ENCODE measurements at places on chromosomes 7 and 10.

DNA sequence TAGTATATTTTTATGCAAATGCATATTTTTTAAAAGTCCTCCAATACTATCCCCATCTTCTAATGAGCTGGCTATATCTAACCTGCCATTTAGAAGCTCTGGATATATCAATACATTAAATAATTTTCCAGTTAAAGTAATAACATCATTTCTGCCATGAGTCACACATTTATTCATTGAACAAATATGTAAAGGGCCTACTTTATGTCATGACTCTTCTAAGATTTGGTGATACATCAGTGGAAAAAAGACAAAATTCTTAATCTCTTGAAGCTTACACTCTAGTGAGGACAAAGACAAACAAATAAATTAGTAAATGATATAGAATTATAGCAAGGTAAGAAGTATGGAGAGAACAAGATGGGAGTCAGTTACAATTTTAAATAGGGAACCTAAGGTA is 716.8 kb upstream of the LRRTM3 start:
- no peak for DNase-seq

- no peak for DNase-seq
Observed at GRCh38 chr7:20681258-20681882, 65.9 kb downstream of the ABCB5 start.

DNA sequence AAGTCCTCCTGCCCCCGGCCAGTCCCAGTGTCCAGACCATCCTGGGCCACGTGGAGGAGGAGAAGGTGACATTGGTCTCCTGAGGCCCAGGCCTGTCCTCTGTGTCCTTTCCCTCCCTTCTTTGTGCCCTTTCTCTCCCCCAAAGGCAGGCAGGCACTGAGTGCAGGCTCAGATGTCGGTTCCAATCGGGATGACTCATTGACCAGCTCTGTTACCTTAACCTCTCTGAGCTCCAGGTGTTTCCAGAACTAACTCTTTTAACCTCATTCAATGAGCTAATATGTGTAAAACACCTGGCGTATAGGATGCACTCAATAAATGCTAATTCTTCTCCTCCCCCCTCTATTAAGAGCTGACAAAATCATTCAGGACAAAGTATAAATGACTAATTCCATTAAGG is 25.7 kb downstream of the MACROH2A2 start:
- DNase-seq = no peak

DNA sequence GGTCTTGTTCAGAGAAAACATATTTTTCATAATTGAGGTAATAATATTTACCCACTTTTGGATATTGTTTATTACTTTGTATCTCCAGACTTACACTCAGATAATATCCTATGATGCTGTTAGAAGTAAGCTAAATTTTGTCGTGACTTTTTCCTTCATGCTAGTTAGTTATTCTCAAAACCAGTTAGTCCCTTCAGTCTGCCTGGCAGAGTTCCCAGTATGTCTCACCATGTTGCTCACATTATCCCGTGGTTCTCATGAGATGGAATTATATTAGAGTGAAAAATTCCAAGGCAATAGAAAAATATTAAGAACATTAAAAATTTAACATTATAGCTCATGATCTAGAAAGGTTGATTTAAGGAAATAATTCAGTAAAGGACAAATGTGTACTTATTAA is 81.5 kb upstream of the SMIM30 start:
- DNase-seq = no peak

DNA sequence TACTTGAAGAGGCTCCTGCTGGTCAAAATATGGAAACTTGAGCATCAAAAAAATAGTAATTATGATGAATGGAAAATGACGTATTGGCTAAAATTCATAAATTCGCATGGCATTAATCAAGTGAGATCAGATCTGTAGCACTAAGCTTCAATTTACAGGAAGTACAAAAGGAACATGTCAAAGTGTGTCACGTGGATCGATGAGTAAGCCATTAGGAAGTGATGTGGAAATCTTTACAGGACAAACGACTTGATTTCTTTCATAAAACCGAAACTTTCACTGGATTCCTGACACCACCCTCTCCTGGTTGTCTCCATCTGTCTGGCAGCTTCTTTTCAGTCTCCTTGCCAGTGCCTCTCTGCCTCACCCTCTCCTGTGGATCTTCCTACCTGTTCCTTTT is 25.8 kb downstream of the AKR1C8 start:
- no peak for DNase-seq

GRCh38 chr10:114003161-114003941 is 40.3 kb upstream of the ADRB1 start:
- no peak for DNase-seq

GRCh38 chr7:152851326-152851725 is 91.8 kb downstream of the ACTR3B start:
- DNase-seq = no peak

DNA sequence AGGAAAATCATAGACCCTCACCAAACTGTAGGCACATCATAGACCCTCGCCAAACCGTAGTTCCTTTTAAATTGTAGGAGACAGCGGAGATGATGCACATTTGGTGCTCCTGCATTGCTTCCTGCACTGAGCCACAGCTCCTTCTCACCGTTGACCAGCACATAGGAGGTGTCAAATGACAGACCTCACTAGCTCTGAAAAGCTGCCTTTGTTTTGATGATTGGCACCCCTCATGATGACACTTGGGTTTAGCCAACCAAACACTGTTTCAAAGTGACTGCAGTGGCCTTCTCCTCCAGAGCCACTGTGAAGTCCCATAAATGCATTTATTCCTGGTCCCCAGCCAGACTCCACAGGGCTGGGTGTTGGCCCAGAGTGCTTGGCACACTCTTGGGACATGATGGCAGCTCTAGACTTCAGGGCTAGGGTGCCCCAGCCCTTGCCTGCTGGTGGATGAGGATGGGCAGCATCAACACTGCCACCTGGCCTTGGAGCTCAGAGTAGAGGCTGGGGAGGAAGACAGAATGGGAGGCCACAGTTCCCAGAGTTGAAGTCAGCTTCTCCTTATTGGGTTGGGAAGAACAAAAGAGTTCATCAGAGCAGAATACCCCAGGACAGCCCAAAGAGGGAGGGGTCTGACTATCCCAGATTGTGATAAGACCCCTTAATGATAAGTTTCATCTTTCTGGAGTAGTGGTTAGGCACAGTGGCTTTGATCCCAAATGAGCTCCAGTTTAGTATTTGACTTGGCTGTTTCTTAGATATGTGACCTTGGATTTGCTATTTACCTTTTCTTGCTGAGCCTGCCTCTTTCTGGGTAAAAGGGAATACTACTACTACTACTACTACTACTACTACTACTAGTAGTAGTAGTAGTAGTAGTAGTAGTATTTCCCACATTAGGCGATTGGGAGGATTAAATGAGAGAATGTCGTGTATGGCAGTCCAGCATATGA is 75.3 kb downstream of the MTPN start:
- peak; percentile 7 for DNase-seq

DNA sequence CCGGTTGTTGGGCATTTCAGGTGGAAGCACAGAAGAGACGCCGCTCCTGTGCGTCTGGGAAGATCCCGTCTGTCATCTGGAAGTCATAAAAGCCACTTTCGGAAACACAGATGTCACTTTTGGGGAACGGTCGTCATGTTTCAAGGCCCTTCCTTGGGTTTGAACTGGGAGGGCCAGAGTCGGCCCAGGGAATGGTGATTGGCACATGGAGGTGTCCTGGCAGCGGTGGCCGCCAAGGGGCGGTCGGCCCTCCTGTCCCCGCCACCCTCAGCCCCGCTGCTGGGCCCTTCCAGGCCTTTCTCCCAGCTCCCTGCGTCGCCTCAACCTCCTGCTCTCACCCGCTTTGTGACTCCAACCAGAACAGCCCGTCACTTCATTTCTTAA is 115.2 kb upstream of the SFMBT2 start:
- DNase-seq = no peak

- no peak for DNase-seq
Observed at GRCh38 chr10:22219308-22219707, 1.5 kb upstream of the EBLN1 start.

DNA sequence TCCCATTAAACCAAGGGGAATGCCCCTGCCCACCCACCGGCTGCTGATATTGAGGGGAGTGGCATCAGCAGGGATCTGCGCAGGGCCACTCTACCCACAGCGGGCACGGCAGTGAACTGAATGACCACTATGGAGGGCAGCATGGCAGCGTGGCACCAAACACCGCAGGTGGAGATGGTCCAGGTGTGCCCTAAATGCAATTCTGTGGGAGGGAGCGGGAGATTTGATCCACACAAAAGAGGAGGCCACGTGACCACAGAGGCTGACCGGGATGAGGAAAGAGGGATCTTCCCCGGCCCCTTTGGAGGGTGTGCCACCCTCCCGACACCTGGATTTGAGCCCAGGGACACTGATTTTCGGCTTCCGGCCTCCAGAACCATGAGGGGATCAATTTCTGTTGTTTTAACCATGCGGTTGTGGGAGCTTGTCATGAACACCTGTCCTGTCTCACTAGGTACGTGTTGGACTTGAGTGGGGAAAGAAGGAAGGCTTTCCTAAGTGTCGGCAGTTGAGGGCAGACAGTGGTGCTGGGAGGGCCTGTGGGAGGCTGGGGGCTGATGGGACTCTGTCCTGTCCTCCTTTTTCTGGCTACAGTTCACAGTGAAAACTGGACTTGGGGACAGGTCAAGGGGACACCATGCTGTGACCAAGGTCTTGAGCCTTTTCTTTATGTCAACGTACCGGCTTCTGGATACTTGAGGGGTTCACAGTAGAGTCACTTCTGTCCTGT is 66.1 kb downstream of the CFAP46 start:
- no peak for DNase-seq

DNA sequence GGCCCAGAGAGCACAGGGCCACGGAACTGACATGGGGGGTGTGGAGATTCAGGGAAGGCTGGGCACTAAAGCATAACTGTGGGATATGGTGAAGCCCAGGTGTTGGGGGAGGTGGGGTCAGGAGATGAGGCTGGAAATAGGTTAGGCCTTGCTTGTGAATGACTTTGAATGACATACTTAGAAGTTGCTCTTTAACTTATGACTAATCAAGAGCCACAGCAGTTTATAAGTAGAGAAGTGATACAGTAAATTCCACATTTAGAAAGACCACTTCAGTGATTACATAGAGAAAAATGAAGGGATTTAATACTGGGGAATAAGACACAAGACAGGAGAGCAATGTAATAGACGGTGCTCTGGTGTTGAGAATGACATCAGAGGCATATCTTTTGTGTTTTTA is 120.8 kb upstream of the SEC61G start:
- DNase-seq = no peak

- DNase-seq = no peak
Observed at GRCh38 chr10:87674943-87675342, 15.3 kb downstream of the PAPSS2 start.

- peak; percentile 55 for DNase-seq
Observed at GRCh38 chr10:15879058-15879457, 18.8 kb upstream of the MINDY3 start.

DNA sequence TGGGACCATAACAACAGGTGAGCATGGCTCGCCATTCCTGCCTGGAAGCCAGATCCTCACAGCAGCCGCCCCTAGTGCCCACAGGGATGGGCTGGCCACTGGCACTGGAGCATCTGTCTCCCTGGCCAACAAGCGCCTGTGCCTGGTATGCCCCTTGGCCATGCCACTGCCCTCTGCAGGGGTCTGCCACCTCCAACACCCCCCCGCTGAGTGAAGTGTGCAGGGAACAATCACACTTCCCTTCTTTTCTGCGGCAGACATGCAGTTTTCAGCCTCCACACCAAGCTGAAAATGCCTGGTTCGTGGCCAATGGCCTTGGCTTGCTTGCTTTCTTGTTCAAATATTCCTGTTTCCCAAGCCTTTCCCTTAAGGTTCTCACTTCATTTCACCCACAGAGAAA is 50.7 kb downstream of the HSPA12A start:
- DNase-seq = no peak

DNA sequence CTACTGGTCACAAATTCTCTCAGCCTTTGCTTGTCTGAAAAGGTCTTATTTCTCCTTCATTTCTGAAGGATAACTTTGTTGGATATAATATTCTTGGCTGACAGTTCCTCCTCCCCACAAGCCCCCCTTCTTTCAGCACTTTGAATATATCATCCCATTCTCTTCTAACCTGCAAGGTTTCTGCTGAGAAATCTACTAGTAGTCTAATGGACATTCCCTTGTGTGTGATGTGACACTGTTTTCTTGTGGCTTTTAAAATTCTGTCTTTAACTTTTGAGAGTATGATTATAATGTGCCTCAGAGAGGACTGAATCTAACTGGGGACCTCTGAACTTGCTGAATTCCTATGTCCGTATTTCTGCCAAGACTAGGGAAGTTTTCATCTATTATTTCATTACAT is 104.3 kb downstream of the RSU1 start:
- no peak for DNase-seq

DNA sequence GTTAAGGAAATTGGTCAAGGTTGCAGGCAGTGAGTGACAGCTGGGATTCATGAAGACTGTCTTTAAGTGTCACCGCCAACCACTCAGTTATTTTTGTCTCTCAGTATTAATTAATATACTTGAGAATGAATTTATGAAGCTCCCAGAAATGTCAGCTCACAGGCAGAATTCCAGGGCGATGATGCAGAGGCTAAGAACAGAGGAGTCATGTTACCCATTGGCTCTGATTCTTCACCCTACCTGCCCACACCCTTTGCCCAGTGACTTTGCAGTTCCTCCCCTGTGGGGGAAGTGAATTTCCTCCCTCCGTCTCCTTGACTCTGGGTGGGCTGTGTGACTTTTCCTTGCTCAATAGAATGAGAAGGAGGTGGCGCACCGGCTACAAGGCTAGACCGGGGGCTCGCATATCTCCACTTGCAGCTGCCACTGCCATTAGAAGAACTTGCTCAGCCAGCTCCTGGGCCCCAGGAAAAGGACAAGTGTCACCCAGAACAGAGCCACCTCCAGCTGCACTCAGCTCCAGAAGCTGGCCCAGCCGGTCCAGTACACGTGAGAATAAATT is 157.1 kb upstream of the PRKCQ start:
- no peak for DNase-seq

GRCh38 chr7:29538389-29538788 is 25.2 kb upstream of the PRR15 start:
- no peak for DNase-seq

DNA sequence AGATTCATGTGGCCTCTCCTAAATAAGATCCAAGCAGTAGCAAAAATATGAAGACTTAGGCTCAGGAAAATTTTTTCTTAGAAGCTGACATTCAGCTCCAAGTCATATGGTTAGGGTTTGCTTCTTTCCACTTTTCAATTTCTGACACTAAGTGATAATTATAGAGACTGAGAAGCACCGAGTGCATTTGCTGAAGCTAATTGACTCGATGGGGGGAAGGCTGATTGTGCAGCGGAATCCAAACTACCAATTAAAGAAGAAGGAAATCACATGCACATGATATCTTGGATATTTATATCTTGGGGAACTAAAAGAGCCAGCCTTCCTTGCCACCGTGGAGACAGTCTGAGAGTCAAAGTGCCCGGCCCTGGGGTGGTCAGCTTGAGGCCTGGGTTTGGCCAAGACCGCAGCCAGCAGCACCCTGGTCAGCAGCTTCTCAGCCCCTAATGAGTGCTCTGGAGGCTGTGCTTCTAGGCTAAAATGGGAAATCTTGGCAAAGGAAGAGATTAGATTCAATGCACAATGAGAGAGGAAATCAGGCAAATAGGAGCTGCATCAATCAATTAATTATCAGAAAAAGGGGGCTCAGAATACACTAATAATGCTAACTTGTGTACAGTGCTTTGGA is 589.3 kb downstream of the NRG3 start:
- DNase-seq = peak; percentile 27

All from NCI-H446 (cell line).